ENCODE measurements at places on chromosomes 4 and X.
A peak's percentile ranks its signal among the peaks of the same experiment; 100 is the strongest.

- no peak for DNase-seq
Observed at GRCh38 chr4:123744664-123745290, 348.2 kb downstream of the SPRY1 start.

DNA sequence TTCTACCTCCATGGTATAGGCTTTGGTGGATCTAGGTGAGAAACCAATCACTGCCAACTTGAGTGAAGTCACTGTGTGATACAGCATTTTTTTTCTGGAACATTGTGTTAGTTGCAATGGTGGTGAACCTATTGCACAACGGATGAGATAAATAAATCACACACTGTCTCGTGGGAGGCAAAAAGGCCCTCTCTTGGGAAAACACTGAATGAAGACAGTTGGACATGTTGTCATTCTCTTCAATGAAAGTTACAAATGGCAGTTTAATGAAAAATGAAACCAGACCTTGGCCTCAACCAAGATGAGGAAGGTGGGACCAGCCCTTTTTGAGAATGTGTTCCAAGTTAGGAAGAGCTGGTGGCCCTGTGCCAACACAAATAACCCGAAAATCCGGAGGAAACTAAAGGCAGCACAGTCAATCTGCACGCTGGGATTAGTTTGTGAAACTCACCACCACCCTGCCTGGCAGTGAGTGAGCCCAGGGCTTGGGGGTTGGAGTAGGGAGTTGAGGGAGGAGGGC lies 5.4 kb upstream of the ADGRG2 start:
- DNase-seq: no peak

- DNase-seq: no peak
Observed at GRCh38 chr4:121221201-121221600, 57.1 kb upstream of the TNIP3 start.

DNA sequence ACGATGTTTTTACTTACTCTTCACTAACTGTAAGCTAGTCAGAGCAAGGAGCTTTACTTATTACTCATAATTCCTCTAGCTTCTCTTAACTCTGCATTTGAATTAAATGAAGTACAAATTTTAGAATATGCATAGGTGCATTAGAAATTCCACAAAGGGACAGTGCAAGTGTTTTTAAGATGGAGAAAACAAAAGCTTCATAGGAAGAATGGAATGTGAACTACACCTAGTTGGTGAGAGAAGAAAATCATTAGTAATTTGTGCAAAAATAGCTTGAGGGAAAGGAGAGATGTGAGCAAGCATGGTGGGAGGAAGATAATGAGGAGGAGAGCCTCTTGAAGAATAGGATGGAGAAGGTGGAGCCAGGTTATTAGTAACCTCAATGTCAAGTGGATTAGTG lies 77.5 kb upstream of the SMARCA5 start:
- no peak for DNase-seq

- DNase-seq: no peak
Observed at GRCh38 chr4:114088481-114088880, 109.0 kb upstream of the ARSJ start.

GRCh38 chrX:20455001-20455400 lies 188.3 kb upstream of the RPS6KA3 start:
- no peak for DNase-seq

DNA sequence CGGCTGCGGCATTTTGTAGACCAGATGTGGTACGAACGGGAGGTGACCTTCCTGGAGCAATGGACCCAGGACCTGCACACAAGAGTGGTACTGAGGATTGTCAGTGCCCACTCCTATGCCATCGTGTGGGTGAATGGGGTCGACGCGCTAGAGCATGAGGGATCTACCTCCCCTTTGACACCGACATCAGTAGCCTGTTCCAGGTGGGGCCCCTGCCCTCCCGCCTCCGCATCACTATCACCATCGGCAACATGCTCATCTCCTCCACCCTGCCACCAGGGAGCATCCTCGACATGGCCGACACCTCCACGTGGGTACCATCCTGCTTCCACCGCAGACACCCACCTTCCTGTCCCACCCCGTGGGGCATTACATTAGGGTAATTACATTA lies 46.2 kb downstream of the SMARCA5 start:
- DNase-seq: no peak

DNA sequence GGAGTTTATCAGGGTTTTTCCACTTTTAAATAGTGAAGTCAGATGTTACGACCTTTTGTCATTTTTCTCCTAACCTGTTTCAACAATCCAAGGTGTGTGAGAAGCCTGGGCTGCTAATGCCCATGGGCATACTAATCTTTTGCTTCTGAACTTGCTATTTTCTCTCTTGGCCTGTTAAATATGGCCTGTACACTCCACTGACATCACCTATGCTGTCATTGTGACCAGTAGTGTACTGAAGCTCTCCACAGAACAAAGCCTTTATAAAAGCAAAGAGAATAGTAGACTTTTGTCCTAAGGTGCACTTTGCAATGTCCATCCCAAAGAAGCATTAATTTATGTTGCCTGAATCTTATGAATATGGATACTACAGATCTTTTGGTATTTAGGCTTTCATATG lies 1490.5 kb downstream of the STIM2 start:
- DNase-seq: no peak

- DNase-seq: no peak
Observed at GRCh38 chr4:1725521-1725920, 4.2 kb downstream of the TACC3 start.

DNA sequence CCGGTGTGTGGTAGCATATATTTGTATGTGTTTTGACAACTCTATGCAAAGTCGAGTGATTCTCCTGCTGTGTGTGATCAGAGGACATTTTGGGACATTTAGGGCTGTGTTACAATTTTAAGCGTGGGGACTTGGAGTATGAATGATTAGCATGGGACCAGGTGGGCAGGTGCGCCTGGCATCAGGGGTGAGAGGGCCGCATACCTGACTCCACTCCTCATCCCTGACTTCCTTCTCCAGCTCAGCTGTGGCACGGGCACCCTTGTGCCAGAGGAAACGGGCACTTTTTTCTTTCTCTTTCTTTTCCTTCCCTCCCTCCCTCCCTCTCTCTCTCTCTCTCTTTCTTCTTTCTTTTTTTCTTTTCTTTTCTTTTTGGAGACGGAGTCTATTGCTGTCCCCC lies 15.7 kb upstream of the PLCXD1 start:
- no peak for DNase-seq

DNA sequence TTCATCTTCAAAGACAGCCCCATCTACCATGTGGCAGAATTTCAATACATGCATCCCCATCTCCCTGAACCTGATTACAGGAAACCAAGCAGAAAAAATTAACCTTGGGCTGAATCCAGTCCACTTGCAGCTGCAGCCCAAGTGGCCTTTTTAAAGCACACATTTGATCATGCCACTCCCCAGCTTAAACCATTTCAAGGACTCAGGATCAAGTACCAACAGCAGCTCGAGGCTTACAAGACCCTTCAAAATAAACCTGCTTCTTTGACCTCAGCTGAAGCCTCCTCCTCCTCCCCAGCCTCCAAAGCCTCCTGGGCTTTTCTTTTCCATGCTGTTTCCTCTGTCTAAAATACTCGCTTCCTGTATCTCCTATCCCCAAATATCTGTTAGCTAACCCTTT lies 50.7 kb upstream of the KIT start:
- DNase-seq: no peak

- no peak for DNase-seq
Observed at GRCh38 chr4:187478292-187479140, 517.1 kb upstream of the ZFP42 start.

DNA sequence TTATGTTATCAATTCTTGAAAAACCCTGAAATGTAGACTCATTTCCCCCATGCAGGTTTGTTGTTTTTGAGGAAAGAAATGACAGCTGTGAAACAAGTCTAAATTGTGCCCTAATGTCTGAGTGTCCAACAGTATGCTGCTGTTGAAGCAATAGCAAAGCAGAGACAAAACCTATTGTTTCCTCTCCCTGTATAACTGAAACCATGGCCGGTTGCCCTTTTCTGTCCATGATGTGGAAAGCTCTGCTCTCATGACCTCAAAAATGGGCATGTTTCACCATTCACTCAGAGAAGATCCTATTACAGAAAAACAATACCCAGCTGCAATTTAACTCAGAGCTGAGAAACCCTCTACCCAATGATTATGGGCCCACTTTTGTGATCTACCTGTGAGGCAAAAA lies 312.6 kb upstream of the FTHL17 start:
- DNase-seq: no peak

DNA sequence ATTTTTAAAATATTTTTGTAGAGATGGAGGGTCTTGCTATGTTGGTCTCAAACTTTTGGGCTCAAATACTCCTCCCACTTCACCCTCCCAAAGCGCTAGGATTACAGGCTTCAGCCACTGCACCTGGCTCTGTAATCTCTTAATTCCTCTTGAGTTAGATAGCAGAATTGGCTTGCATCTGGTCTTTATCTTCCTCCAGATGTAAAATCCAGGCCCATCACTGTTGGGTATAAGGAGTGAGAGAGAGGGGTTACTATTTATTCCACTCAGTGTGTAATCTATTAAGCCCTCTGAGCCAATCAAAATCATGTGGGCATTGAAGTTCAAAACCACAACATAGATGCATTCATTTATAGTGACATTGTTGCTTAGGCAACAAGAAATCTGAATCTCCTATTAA lies 33.9 kb downstream of the ANK2 start:
- no peak for DNase-seq

GRCh38 chrX:155434906-155435743 lies 23.3 kb downstream of the F8A3 start:
- no peak for DNase-seq

GRCh38 chr4:16227462-16227868 lies 1.2 kb upstream of the TAPT1 start:
- no peak for DNase-seq

- DNase-seq: no peak
Observed at GRCh38 chr4:632196-632790, 6.9 kb downstream of the PDE6B start.

GRCh38 chr4:30208731-30209435 lies 511.3 kb upstream of the PCDH7 start:
- DNase-seq: no peak

DNA sequence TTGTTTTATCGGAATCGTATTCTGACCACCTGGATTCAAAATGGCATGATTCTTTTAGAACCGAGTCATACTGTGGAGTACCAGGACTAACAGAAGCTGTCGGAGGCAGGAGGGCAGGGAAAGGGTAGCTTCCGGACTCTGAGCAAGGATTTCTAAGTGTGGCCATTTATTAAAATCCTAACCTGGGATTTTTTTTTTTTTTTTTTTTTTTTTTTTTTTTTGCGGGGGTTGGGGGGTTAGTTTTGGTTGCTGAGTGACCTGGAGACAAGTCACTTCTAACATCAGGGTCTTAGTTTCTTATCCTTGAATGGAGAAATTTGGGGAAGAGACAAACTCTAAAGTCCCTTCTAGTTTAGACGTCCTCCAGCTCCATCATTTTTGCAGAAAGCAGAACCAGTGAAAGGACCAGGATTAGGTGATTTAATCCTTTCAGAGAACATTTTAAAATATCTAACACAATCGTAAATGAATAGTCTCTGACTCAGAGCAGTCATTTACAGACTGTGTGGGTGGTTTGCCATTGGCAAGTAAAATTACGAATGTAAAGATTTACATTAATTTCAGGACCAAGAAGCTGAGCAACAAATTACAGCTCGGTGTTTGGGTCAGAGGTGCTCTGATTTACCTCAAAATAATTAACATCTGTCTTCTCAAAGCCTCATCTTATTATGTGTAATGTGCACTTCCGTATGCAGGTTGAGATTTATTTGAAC lies 7.3 kb downstream of the SLC25A5 start:
- no peak for DNase-seq

- peak; percentile 47 for DNase-seq
Observed at GRCh38 chr4:149897783-149898182, 82.1 kb upstream of the IQCM start.

GRCh38 chrX:19990556-19991349 lies at the start of gene BCLAF3:
Gene BCLAF3, minus strand, starts transcription at chrX:19991061. Its CDS starts 20,797 bp downstream, at chrX:19970264.
- peak; percentile 94 for DNase-seq

GRCh38 chr4:15649914-15650545 lies 5.1 kb downstream of the FBXL5 start:
- DNase-seq: peak; percentile 21

DNA sequence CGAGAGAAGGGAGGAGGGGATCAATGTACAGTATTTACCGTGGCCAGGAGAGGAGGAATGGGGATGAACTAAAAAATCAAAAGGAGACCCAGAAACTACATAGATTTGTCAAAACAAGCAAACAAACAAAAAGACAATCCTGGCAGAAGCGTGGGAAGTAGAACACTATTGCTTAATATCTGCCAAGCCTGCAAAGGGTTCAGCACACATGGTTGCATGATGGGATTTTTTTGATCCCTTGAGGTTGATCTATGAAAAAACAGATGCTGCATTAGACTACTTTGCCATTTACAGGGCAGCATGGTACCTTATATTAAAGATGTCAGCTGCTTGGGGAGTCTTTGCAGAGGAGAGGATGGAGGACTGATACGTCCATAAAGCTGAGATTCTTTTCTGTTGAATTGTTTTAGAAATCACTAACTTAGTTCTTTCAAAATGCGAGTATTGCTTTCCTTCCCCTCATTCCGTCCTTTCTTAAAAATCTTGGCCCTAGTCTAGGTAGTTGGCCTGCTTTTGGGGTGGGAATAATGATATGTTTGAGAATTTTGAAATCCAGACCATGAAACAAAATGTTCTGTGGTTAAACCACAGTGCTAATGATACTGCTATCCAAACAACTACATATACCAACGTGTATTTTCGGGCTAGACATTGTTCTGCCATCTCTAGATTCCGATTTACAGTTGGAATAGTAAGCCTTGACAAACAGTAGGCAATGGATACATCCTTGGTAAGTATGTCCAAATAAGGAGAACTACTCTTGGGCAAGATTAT lies 39.6 kb upstream of the TMEM150C start:
- DNase-seq: no peak

DNA sequence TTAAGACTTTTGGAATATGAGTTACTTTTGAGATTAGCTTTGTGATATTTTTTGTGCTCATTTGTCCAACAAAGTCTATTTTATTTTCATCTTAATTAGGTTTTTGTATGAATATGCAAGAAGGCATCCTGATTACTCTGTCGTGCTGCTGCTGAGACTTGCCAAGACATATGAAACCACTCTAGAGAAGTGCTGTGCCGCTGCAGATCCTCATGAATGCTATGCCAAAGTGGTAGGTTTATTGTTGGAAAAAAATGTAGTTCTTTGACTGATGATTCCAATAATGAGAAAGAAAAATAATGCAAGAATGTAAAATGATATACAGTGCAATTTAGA lies 10.8 kb downstream of the ALB start:
- DNase-seq: no peak

DNA sequence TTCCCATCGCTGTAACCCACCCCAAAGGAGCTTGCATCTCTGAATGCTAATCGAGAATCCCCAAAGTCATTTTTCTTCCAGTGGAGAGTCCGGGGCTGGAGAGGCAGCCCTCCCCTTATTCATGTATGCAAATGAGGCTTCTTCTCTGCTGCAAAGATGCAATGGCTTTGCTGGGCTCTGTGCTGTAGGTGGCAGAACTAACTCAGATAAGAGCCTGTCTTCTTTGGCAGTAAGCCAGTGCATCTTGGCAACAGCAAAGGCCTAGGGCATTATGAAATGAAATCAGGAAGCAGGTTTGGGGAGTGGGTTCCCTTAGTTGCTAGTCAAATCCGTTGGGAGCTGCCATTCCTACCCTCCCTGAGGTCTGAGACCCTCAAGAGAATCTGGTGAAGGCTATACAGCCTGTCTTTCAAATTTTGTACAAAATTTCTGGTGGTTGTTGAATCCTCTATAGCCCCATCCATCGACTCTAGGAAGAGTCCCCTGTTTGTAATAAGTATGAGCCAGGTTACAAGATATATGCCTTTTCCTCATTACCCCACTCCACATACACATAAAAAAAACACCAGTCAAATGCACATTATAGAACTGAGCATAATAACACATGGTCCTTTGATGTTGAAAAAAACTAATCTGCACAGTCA lies 290.6 kb upstream of the TAPT1 start:
- DNase-seq: no peak

- no peak for DNase-seq
Observed at GRCh38 chr4:47720787-47721186, 117.1 kb downstream of the CORIN start.
